ENCODE measurements at places on chromosomes 3 and 15. TPM values are rescaled to one million over a fixed set of nuclear protein-coding genes. Genes with fewer than 3 reads are reported as not detected.
A peak's percentile ranks its signal among the peaks of the same experiment; 100 is the strongest.

The MYLK gene
- not detected for total RNA-seq

The ULK4 gene
- total RNA-seq = 9.1 TPM

The ISG20 gene
- 56.5 TPM for total RNA-seq

The TUSC7 gene
- total RNA-seq = not detected

The OCA2 gene
- total RNA-seq = not detected

- DNase-seq = no peak
- no peak overlapping the region for H3K4me3 ChIP-seq
These were observed 112.2 kb upstream of the ABHD17C start for GRCh38 chr15:80582816-80583423.

- no peak overlapping the region for H3K4me3 ChIP-seq
- peaks cover 17% of the 10 kb centered on the region for H3K36me3 ChIP-seq
- H3K27ac ChIP-seq = peak overlapping the region; percentile 59
These were observed 582.2 kb downstream of the FOXP1 start for GRCh38 chr3:71001303-71001830.

- DNase-seq = no peak
- no peaks in the 10 kb centered on the region for H3K36me3 ChIP-seq
- peaks cover 2% of the 10 kb centered on the region for H3K27me3 ChIP-seq
- H3K4me1 ChIP-seq = no peaks in the 10 kb centered on the region
These were observed 124.0 kb downstream of the KCNH8 start for GRCh38 chr3:19272296-19272695.

DNA sequence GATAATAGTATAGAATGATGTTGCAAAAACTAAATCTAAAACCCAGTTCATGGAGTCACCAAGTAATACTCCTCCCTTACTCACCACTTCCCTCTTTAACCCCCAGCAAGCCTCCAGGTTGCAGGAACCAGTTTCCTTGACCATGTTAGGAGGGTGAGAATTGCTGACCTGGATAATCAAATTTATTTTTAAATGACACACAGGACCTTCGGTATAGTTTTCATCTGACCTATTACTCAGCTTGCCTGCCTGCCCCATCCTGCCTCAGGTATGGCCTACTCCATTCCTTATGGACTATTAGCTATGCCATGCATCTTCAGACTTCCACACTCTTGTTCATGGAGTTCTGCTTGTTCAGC lies 883 bp downstream of the RTP4 start:
- peaks cover 18% of the 10 kb centered on the region for H3K4me1 ChIP-seq
- no peaks in the 10 kb centered on the region for H3K27me3 ChIP-seq
- peaks cover 27% of the 10 kb centered on the region for H3K36me3 ChIP-seq
- H3K27ac ChIP-seq = peak overlapping the region; percentile 88
- peak overlapping the region; percentile 82 for H3K4me3 ChIP-seq
- peak; percentile 7 for DNase-seq

GRCh38 chr3:135678386-135678785 lies 287.1 kb upstream of the PPP2R3A start:
- no peak overlapping the region for H3K27ac ChIP-seq
- no peak for DNase-seq
- H3K36me3 ChIP-seq = no peaks in the 10 kb centered on the region
- no peak overlapping the region for H3K4me3 ChIP-seq
- H3K4me1 ChIP-seq = no peaks in the 10 kb centered on the region

GRCh38 chr3:48561045-48561736 lies 2.4 kb downstream of the UCN2 start:
- no peaks in the 10 kb centered on the region for H3K27me3 ChIP-seq
- no peaks in the 10 kb centered on the region for H3K36me3 ChIP-seq
- no peak overlapping the region for H3K4me3 ChIP-seq
- peaks cover 5% of the 10 kb centered on the region for H3K4me1 ChIP-seq

DNA sequence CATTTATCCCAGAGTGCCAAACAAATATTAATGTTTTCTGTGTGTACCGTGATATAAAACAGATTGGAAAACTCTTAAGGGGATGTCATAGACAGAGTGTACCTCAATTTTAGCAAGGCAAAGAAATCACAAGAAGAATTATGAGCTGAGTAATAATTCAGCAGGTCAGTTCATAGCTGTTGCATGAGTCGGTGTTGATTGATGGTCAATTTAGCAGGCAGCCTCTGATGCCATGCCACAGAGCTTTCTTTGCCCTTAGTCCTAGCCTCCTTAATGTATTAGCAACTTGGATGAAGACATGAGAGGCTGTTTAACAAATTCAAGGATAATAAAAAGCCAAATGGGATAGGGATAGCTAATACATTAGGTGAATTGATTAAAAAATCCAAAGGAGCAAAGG lies 6.8 kb downstream of the SLC35A5 start:
- H3K27ac ChIP-seq = no peak overlapping the region
- no peak for DNase-seq
- peaks cover 22% of the 10 kb centered on the region for H3K36me3 ChIP-seq

DNA sequence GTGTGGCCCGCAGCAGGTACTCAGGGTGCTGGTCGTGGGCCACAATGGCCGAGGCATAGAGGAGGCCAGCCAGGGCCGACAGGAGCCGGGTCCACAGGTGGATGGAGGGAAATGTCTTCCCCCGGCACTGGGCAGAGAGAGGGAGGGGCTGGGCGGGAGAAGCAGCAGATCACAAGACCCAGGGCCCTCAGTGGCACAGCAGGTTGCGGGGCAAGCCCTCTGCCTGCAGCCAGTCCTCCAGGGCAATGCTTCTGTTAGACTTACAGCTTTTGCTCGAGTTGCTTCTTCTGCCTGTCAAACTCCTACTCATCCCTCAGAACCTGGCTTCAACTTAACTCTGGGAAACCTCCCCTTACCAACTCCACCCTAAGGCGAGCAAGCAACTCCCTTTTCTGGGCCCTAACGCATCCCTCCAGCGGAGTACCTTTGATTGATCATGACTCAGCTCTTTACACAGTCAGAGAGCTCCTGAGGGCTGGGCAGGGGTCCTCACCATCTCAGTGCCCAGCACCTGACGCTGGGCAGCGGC lies 16.0 kb downstream of the TMEM44 start:
- H3K4me3 ChIP-seq = no peak overlapping the region
- no peaks in the 10 kb centered on the region for H3K27me3 ChIP-seq
- no peak overlapping the region for H3K27ac ChIP-seq
- peaks cover 1% of the 10 kb centered on the region for H3K4me1 ChIP-seq
- no peak for DNase-seq
- H3K36me3 ChIP-seq = no peaks in the 10 kb centered on the region

DNA sequence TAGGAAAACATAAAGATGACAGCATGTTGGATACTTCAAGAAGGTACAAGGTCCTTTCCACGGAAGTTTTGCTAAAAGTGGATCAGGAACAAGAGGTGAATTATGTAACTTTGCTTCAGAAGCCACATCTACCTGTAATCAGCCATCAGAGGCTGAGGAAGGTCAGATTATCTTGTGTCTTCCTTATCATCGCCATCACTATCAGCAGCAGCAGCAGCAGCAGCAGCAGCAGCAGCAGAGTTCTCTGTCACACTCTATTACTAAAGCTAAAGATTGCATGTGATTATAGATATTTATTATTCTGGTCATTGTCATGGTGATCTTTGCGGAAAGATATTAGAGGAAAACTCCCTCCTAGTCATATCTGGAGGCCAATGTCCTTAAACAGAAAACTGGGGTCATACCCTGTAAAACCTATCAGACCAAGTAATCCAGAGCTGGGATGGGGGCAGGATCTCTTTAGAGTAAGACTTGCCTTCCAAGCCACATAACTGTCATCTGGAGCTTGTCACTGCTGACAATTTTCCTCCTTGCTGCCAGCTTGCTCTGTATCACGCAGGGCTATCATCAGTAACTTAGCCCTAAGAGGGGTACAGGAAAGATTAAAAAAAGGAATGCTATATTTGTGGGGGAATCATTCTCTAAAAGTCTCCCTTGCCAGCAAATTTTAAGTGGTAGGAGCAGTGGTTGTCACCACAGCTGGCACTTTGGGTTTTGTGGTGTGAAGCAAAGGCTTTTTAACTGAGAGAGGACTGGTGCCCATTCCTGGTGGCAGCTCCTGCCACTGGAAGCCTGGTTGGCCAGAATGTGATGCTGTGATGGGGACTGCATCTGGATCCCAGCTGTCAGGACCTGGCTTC lies 130.9 kb upstream of the RASGRP1 start:
- H3K27ac ChIP-seq = no peak overlapping the region
- no peak for DNase-seq
- no peaks in the 10 kb centered on the region for H3K27me3 ChIP-seq

DNA sequence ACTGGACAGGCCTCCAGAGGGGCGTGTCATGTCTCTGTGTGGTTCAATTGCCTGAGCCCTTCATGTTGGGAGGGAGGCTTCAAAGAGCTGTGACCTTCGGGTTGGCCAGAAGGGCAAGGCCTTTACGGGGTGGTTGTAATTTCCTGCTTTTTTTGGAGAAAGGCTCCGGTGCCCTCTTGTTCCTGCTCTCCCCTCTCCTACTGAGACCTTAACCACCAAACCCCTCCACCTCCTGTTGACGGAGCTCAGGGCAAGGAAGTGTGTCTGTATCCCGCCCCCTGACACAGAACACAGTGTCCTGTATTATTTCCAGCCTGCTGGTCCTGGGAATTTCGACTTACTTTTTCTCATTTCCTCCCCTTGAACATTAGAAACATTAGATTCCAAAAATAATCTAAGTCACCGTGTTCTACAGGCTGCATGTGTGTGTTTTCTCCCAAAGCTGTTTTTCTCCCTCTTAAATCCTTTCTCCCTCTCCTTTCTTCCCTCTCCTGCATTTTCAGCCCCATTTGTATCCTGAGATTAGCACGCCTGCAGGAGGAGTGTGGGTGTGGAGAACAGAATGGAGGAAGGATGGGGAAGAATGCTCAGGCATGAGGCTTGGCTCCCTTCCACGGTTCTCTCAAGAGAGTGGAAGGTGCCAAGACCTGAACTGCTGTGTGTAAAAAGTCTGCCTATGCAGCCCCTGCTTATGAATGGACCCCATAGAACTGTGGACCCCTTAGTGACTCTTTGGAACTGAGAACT lies 285.4 kb upstream of the ROPN1 start:
- no peak overlapping the region for H3K4me3 ChIP-seq
- H3K27me3 ChIP-seq = peaks cover 6% of the 10 kb centered on the region
- no peaks in the 10 kb centered on the region for H3K36me3 ChIP-seq
- H3K27ac ChIP-seq = no peak overlapping the region

GRCh38 chr3:144426366-144426765 lies 454.7 kb downstream of the DIPK2A start:
- H3K4me1 ChIP-seq = no peaks in the 10 kb centered on the region
- no peak overlapping the region for H3K27ac ChIP-seq
- H3K27me3 ChIP-seq = peaks cover 3% of the 10 kb centered on the region
- H3K36me3 ChIP-seq = no peaks in the 10 kb centered on the region
- no peak for DNase-seq

- H3K27me3 ChIP-seq = peaks cover 30% of the 10 kb centered on the region
- no peaks in the 10 kb centered on the region for H3K4me1 ChIP-seq
- H3K36me3 ChIP-seq = no peaks in the 10 kb centered on the region
These were observed 224.2 kb downstream of the MINAR1 start for GRCh38 chr15:79656151-79657000.

- no peaks in the 10 kb centered on the region for H3K4me1 ChIP-seq
- H3K27me3 ChIP-seq = no peaks in the 10 kb centered on the region
- H3K36me3 ChIP-seq = no peaks in the 10 kb centered on the region
- no peak for DNase-seq
- H3K27ac ChIP-seq = no peak overlapping the region
These were observed 16.4 kb upstream of the SLITRK3 start for GRCh38 chr3:165212580-165212979.

Measured in activated naive CD4-positive, alpha-beta T cell treated with anti-CD3 and anti-CD28 coated beads for 36 hours (primary cell).